A375 (cell line): ENCODE measurements at places on chromosomes 7 and 10. TPM values are rescaled to one million over a fixed set of nuclear protein-coding genes. Genes with fewer than 3 reads are reported as not detected.

GLUD1 gene
- total RNA-seq = 152 and 163 TPM in 2 replicates

GPR37 gene
- total RNA-seq = 2.7 and 3.3 TPM in 2 replicates

NME8 gene
- total RNA-seq = not detected in 2 replicates

IFIT1B gene
- not detected in 2 replicates for total RNA-seq

CAMK1D gene
- 0.57 and 1.2 TPM in 2 replicates for total RNA-seq

CUEDC2 gene
- 64.5 and 81.4 TPM in 2 replicates for total RNA-seq

KIAA1549 gene
- 3.6 and 5.0 TPM in 2 replicates for total RNA-seq

TAS2R5 gene
- total RNA-seq = not detected in 2 replicates

NUP205 gene
- total RNA-seq = 72.2 and 72.9 TPM in 2 replicates

HOXA10 gene
- 14.8 and 16.1 TPM in 2 replicates for total RNA-seq

RPEL1 gene
- not detected in 2 replicates for total RNA-seq

CLIP2 gene
- 22.7 and 22.8 TPM in 2 replicates for total RNA-seq

VENTX gene
- not detected in 2 replicates for total RNA-seq

ITIH5 gene
- total RNA-seq = 0.68 and 2.0 TPM in 2 replicates

CALML5 gene
- total RNA-seq = not detected in 2 replicates

TRPV5 gene
- total RNA-seq = 0.05 TPM in 1 of 2 replicates, not detected in the other

PITRM1 gene
- 54.4 and 75.5 TPM in 2 replicates for total RNA-seq

SPRN gene
- total RNA-seq = not detected in 2 replicates

CPVL gene
- total RNA-seq = 12.3 and 13.3 TPM in 2 replicates

GPR26 gene
- not detected in 2 replicates for total RNA-seq

HDAC9 gene
- 11.6 and 12.9 TPM in 2 replicates for total RNA-seq

LIPM gene
- not detected in 2 replicates for total RNA-seq

SCART1 gene
- total RNA-seq = 7.5 and 7.9 TPM in 2 replicates

PLXNA4 gene
- total RNA-seq = 0.45 TPM in 1 of 2 replicates, not detected in the other

SLC18A2 gene
- not detected in 2 replicates for total RNA-seq

PRRT4 gene
- 0.05 TPM in 1 of 2 replicates, not detected in the other for total RNA-seq
